ENCODE measurements at places on chromosomes 6 and 20.

DNA sequence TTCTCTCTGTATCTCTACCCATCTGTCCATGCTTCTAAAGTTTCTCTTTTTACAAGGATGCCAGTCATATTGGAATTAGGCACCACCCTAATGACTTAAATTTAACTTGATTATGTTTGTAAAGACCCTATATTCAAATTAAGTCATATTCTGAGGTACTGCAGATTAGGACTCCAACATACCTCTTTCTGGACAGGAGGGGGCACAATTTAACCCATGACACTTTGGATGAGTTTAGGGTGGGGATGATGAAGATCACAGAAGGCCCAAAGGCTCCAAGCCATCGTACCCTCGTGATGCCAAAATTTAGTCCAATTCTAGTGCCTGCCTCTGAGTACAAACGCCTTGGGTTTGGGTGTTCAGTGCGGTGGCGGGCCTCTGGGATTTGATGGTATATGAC lies 15.0 kb upstream of the NKX2-2 start:
- no peak for DNase-seq

- no peak for DNase-seq
These were observed 50.3 kb downstream of the EDN1 start for GRCh38 chr6:12340488-12340818.

GRCh38 chr20:51169813-51170212 lies 146.9 kb upstream of the KCNG1 start:
- DNase-seq: no peak

- no peak for DNase-seq
These were observed 3.4 kb downstream of the BMP7 start for GRCh38 chr20:57262784-57263609.

DNA sequence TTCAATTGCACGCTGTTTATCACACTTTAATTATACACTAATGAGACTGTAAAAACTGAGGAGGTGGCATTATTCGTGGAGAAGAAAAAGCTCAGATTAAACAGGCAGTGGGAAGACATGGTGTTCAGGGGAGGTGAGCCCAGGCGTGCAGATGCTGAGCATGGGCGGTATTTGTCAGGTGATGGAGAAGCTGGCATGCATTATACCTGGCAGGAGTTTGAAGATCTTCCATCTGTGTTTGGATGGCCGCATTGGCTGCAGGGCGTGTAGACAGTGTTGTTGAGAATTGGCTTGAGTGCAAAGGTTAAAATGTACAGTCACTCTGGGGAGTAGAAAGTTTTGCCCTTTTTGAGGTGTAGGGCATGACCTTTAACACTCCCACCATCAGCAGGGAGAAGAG lies 213.8 kb downstream of the ERMARD start:
- no peak for DNase-seq
